ENCODE measurements at places on chromosomes 13 and 19.
A peak's percentile ranks its signal among the peaks of the same experiment; 100 is the strongest.

- DNase-seq = no peak
Measured at GRCh38 chr13:77138813-77139212, 111.9 kb upstream of the FBXL3 start.

GRCh38 chr13:32443111-32443510 is 15.2 kb upstream of the N4BP2L1 start:
- no peak for DNase-seq

DNA sequence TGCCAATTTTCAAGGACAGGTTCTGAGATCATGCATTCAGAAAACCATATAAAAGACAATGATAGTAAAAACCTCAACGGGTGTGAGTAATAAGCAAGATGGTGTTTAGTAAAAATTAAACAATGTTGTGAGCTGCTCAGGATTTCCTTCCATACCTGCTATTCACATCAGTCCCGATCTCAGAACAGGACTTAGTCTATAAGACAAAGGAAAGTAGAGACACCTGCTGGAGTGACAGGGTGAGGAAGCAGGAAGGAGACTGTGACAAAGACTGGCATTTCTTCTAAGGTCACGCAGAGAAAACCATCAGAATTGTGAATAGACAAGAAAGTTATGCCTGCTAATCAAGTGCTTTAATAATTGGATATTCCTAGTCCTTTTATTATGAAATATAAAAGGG is 648.0 kb downstream of the DACH1 start:
- DNase-seq = no peak

GRCh38 chr19:31421856-31422255 is 72.6 kb upstream of the TSHZ3 start:
- DNase-seq = no peak

GRCh38 chr13:99507986-99508385 is 6.7 kb downstream of the TM9SF2 start:
- DNase-seq = no peak

- DNase-seq = no peak
Measured at GRCh38 chr19:51029718-51030117, 3.3 kb upstream of the KLK11 start.

DNA sequence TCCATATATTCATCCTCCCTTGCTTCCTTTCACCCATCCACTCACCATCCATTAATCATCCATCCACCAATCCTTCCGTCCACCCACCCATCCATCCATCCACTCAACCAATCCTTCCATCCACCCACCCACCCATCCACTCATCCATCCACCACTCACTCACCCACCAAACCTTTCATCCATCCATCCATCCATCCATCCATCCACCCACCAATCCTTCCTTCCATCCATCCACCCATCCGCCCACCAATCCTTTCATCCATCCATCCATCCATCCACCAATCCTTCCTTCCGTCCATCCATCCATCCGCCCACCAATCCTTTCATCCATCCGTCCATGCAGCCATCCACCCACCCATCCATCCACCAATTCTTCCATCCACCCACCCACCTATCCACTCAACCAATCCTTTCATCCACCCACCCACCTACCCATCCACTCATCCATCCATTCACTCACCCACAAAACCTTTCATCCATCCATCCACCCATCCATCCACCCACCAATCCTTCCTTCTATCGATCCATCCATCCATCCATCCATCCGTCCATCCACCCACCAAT is 3.0 kb downstream of the SBK3 start:
- DNase-seq = no peak

DNA sequence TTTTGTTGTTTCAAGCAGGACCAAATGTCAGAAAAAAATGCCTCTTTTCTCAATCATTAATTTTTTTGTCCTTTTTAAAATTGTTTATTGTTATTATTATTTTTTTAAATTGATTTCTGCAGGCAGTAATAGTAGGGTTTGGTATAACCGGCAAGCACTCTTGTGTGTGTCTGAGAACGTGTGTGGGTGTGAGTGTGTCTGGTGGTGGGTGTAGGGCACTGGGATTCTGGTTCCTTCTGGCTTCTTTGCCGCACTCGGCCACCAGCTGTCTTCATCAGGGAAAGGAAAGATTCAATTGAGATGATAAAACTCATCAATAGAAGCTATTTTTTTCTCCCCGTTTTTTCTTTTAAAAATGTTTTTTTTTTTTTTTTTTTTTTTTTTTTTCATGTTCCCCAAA is 56.4 kb downstream of the IER2 start:
- no peak for DNase-seq

GRCh38 chr19:34539396-34539795 is 57.8 kb downstream of the WTIP start:
- no peak for DNase-seq

- DNase-seq = no peak
Measured at GRCh38 chr13:78032132-78032531, 113.5 kb upstream of the EDNRB start.

DNA sequence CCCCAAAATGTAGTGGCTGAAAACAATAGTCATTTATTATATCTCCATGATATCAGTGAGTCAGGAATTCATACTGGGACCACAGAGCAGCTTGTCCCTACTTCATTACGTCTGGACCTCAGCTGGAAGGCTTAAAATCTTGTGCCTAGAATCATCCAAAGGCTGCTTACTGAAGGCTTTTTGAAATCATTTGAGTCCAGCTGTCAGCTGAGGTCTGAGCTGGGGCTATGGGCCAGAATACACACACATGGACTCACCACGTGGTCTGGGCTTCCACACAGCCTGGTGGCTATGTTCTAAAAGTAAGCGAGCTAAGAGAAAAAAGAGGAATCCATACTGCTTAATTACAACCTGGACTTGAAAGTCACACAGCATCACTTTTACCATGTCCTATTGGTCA is 209.2 kb downstream of the KCTD12 start:
- DNase-seq = peak; percentile 88

GRCh38 chr13:32036126-32036695 is 4.6 kb downstream of the FRY start:
- DNase-seq = no peak

GRCh38 chr19:5585461-5586299 is 17.9 kb upstream of the TINCR start:
- peak; percentile 31 for DNase-seq

DNA sequence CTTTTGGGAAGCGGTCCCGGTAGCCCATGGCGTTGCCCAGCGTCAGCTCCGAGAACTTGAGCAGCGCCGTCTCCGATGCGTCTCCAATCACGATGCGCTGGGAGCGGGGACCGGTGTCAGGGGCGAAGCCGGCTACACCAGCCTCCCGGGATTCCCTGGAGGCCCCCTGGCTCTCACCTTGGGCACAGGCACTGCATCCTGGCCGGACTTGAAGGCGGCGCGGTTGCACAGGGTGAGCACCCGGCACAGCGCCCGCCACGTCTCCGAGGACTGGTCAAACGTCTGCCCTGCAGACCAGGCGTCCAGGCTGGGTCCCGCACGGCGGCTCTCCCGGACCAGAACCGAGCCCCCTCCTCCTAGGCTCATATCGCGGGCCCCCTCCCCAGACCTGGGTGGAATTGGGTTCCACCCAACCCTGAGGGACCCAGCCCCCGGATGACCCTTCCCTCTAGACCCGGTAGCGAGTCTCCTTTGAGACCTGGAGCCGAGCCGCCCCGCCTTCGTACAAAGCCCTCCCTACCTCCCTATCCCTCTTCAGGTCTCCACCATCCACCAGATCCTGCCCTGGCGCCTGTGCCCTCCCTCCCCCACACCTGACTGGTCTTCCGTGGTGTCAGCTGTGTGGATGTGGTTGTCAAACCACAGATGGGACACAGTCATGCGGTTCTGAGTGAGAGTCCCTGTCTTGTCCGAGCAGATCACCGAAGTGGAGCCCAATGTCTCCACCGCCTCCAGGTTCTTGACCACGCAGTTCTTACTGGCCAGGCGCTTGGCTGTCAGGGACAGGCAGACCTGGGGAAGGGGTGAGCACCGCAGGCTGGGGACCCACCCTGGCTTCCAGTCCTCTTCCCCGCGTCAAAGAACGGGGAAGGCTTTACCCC is 4.8 kb downstream of the ATP4A start:
- DNase-seq = no peak

DNA sequence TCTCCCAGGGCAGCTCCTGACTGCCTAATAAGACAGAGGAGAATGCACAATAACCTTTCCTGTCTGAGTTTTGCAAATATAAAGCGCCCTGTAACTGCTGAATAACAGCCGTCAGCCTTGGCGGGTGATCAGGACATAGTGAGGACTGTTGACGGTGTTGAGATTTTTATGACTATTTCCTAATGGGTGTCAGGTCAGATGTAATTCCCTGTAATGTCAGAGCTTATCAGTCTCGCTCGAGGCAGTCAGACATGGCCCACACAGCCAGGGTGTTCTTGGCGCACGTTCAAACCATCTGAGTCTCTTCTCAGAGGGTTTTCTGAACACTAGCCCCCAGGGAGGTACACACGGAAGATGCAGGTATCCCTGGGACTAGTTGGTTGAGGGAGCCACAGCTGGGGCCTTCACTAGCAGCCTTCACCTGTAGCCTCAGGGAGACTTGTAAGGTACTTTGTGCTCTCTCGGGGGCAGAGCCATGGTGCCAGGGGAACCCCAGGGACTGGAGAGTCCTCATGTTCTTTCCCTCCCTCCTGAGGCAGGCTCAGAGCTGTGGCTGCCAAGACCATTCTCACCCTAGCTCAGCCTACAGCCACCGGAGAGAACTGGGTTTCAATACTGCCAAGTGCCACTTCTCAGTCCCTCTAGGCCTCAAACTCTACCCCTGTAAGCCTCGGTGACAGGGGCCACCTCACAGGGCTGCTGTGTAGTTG is 213.1 kb downstream of the UQCRFS1 start:
- no peak for DNase-seq

- no peak for DNase-seq
Measured at GRCh38 chr13:26433776-26434175, 123.7 kb upstream of the WASF3 start.

DNA sequence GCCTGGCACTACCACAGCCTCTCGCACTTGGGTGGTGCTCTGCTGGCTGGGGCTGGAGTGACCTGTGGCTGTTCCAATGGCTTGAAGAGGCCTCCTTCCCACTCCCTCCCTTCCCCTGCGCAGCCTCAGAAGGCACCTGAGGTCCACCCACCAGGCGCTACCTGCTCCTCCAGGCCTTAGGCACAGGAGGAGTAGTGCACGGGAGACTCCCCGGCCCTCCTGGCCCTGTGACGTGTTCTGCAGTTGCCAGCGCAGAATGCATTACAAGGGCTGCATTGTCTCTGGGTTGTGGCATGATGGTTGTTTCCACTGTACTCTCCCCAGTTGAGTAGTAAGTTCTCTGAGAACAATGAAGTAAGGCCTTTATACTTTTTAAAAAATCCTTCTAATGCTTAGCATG is 128.6 kb downstream of the TEX29 start:
- DNase-seq = no peak

DNA sequence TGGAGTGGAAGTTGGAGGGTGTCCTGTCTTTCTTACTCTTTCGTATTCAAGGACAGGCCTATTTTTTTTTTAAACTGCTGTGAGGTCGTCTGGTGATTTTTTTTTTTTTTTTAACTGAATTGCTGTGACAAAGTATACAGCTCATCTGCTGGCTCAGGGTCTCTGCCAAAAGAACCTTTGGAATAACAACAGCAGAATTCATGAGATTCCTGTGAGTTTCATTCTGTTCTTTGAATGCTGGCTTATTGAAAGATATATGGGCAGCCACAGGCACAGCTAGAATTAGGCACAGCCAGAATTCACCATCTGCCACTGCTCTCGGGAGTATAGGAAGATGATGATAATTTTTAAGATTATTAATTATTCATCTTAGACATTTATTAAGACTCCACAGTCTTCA is 21.4 kb upstream of the FRY start:
- DNase-seq = no peak

DNA sequence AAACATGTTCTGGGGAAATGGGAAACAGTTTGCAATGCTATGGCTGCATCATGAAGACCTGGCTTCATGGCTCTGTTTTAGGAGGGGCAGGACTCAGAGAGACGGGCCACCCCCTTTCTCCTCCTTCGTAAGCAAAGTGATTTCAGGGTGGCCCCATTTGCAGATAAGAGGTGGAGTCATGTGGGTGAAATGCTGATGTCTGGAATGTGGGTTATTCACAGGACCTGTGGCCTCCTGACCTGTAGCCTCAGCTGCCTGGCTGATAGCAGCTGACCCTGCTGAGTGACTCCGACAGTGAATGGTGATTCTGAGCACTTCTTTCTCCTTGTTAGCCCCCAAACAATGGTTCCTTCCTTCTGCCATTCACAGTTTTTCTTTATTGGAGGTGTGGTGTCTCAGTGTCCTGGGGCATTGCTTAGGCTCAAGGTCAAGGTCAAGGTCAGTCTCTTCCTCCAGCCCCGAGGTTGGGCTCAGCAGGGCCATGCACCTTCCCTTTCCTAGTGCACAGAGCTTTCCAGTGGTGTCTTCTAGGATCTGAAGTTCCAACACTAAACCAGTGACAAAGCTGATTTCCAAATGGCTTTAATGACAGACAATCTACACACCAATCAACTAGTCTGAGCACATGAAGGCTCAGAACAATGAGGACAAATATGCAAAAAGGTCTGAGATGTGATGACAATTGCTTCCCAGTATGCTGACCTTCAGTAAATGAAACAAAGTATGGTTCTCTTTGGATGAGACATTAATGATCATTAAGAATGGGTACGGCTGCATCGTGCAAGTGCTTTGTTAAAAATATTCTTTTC is 49.6 kb upstream of the ANKRD10 start:
- DNase-seq = no peak

- DNase-seq = peak; percentile 20
Measured at GRCh38 chr13:46983881-46984280, 87.0 kb upstream of the HTR2A start.

- DNase-seq = no peak
Measured at GRCh38 chr13:39016787-39017186, 21.1 kb downstream of the PROSER1 start.

DNA sequence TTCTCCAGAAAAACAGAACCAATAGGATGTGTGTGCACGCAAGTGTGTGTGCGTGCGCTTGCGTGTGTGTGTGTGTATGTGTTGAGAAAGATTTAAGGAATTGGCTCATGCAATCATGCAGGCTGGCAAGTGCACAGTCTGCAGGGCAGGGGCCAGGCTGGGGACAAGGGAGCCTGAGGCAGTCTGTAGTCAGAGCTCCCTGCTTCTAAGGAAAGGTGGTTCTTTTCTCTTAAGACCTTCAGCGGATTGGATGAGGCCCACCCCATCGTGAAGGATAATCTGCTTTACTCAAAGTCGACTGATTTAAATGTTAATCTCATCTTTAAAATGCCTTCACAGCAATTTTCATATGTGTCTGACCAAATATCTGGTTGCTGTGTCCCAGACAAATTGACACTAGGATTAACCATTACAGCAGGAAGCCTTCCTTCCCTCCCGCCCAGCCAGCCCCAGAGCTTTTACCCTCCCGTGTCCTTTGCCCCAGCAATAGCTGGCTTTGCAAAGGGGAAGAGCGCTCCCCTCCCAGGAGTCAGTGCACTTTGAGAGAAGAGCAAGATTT is 15.0 kb upstream of the NAXD start:
- DNase-seq = no peak

GRCh38 chr19:28334419-28334818 is 878.5 kb downstream of the UQCRFS1 start:
- DNase-seq = no peak

GRCh38 chr19:54473892-54474372 is 836 bp upstream of the CDC42EP5 start:
- no peak for DNase-seq
